ENCODE measurements at places on chromosomes 1 and 21. TPM values are rescaled to one million over a fixed set of nuclear protein-coding genes. Genes with fewer than 3 reads are reported as not detected.

DNA sequence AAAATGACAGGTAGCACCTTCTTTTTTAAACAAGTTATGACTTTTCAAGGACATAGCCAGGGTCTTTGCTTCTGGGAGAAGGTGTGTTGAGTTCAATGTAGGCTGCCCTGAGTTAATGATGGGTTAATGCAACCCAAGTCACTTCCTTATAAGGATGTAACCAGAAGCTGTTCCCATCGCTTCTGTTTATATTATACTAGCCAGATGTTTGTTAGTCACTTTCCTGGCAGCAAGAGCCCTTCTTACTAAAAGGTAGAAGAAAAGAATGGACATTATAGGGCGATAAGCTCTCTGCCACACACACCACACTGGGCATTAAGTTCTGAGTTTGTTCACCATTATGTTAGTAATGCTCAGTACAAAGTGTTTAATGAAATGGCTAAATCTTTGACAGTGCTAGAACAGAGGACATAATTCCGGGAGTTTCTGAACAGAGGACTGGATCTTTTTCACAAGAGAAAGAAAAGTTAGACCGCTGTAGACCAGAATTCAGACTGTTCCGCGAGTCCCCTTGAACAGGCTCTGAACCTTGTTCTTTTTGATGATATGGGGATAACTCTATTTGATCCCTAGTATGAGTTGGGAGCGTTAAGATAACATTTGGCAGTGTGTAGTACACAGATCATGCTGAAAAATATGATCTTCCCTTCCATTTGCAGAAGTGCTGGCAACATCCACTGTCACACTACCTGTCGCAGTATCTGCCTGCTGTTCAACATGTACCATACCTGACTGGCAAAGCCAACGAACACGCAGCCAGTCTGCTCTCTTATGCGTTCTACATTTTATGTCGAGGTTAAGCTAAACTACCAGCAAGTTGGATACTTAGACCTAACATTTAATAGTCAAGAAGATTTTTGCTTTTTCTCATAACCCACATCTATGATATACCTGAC lies 41.0 kb downstream of the DEGS1 start:
- DNase-seq: peak; percentile 82

GRCh38 chr1:59188413-59189213 lies 108.3 kb upstream of the FGGY start:
- DNase-seq: no peak

GRCh38 chr1:182794091-182794490 lies 4.5 kb downstream of the NPL start:
- no peak for DNase-seq

- no peak for DNase-seq
Measured at GRCh38 chr21:15209224-15209623, 144.4 kb upstream of the NRIP1 start.

- DNase-seq: peak; percentile 74
Measured at GRCh38 chr21:42010507-42011495, 641 bp upstream of the ZBTB21 start.

- DNase-seq: no peak
Measured at GRCh38 chr1:64872067-64872466, 94.3 kb downstream of the JAK1 start.

GRCh38 chr1:180821970-180822369 lies 90.7 kb upstream of the KIAA1614 start:
- DNase-seq: no peak

The DEDD gene
- 41.0 TPM for total RNA-seq

The MPZ gene
- 2.2 TPM for total RNA-seq

The NCF2 gene
- total RNA-seq: 2.2 TPM

The FOXD3 gene
- not detected for total RNA-seq

The NHLH1 gene
- under 0.01 TPM for total RNA-seq

The TSTD1 gene
- total RNA-seq: 1.8 TPM

All from osteoblast (primary cell).